ENCODE measurements at places on chromosomes 12 and 14.

DNA sequence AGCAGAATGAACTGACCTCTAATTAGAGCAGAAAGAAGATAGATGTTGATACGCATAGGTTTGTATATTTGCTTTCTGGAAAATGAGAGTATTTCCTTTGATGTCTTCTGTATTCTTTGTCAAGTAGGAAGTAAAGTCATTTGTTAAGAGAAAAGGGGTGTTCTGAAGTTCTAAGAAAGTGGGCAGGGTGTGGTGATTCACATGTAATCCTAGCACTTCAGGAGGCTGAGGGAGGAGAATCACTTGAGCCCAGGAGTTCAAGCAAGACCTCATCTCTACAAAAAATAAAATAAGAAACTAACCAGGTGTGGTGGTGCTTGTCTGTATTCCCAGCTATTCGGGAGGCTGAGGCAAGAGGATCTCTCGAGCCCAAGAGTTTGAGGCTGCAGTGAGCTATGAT, 2.8 kb downstream of the RHNO1 start:
- no peak for DNase-seq

DNA sequence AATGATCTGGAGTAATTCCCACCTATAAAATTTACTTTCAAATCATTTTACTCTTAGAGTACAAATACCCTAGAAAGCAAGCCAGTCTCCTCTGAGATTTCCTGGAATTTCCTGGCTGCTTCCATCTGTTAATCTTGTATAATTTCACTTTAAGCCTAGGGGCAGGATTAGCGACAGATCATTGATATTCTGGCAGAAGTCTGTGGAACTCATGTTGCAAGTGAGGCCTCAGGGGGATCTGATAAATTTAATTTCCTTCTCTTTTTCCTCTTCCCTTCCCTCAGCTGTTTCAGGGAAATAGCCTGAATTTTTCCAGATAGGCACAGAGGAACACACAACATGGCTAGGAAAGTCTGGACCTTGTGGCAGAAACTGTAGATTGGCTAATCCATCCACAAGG, 5.9 kb upstream of the KRT6A start:
- DNase-seq, result no peak

DNA sequence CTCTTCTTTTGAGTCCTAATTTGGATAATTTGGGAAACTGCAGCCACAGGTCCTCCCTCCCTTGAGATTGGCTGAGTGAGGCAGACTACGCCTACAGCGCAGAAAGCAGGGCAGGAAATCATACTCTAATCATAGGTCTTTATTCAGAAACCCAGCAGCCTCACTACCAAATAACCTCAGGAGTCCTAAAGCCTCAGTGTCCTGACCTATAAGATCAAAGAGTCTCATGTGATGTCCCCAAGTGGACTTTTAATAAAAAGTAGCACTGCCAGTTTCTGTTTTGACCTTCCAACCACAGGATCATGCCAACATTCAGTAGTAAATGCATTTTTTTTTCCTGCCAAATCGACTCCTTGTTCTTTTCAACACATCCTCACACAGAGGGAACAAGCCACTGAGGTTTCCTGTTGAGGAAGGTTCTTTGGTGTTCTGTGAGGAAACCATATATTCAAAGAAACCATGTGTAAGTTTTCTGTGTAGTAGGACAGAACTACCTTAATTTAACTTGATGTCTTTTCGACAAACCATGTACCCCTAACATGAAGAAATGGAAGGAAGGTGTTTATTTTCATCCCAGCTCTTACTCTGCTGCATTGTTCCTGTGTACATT, 72.2 kb downstream of the VCPKMT start:
- DNase-seq, result no peak

DNA sequence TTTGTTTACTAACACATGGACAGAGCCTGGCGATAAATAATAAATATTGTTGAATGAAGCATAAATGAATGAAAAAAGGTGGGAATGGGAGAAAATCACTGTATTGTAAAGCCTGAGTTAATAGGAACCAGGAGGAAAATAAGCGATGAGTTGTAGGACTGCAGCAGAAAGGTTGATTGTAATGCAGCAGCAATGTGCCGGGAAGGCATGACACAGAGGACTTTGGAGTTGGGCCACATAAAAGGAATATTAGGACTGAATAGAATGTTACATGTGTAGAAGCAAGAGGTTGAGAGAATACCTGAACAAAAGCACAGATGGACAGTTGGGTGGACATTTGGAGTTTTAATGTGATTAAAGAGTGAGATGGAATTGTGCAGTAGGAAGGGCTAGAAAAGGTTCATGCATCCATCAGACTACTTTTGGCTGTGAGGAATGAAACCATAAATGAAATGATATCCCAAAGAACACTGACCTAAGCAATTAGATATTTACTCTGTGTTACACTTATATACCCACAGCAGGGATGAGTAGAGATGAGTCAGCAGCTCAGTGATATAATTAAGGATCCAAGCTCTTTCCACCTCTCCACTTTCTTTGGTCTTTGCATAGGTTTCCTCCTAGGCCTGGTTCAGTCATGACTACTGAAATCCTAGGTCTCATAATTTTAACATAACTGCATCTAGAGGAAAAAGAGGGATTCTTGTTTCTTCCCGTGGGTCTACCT, 55.4 kb downstream of the CCER1 start:
- DNase-seq, result no peak

- DNase-seq, result no peak
Measured at GRCh38 chr12:131940141-131940547, 9.6 kb upstream of the EP400 start.

- DNase-seq, result no peak
Measured at GRCh38 chr14:83977583-83977982, 1552.4 kb upstream of the FLRT2 start.

DNA sequence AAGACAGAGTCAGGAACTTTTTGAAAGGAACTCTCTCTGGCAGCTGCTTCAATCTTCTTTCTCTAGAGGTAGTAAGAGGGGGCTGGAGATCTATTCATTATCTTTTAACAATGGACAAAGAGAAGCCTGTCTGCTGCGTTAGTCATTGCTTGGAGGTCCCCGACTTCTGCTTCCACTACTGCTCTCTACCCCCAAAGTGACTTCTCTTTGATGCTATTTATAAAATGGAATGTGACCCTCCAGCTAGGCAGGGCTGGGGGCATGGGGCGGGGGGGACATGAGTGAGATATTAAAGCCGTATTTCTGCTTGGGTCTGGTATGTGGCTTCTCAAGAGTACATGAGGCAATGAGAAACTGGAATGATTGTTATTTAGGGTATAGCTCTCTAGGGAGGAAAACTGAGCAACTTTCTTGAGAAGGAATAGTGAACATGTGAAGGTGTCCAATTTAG, 41.4 kb upstream of the NUDT4 start:
- no peak for DNase-seq

- no peak for DNase-seq
Measured at GRCh38 chr14:99226687-99227086, 45.3 kb downstream of the BCL11B start.

Data from GM19239 (cell line).